ENCODE measurements at places on chromosomes 7 and 10. TPM values are rescaled to one million over a fixed set of nuclear protein-coding genes. Genes with fewer than 3 reads are reported as not detected.
A peak's percentile ranks its signal among the peaks of the same experiment; 100 is the strongest.

ADAM12 gene
- total RNA-seq = 5.2 TPM

GRCh38 chr7:122055073-122055472 lies 89.0 kb downstream of the AASS start:
- peaks cover 4% of the 10 kb centered on the region for H3K36me3 ChIP-seq
- no peak overlapping the region for H3K4me3 ChIP-seq
- no peaks in the 10 kb centered on the region for H3K27me3 ChIP-seq
- no peaks in the 10 kb centered on the region for H3K4me1 ChIP-seq
- no peak for DNase-seq

- H3K27ac ChIP-seq = no peak overlapping the region
- H3K4me3 ChIP-seq = no peak overlapping the region
These were observed 10.7 kb downstream of the TAS2R39 start for GRCh38 chr7:143193880-143194279.

DNA sequence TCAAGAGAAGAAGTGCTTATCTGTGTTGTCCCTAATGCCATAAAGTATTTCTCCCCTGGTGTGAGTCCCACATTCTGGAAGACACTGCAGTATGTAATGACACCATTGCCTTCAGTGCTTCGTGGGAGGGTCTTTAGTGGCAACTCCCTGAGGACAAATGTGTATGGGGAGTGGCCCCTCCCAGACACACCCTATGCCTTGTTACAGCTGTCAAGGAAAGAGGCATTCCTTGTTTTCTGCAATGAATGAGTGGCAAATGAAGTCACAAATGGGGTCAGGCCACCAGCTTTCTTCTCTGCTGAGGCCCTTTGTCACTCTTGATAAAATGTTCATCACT lies 183.2 kb downstream of the FGFR2 start:
- peaks cover 7% of the 10 kb centered on the region for H3K36me3 ChIP-seq
- peak overlapping the region; percentile 88 for H3K27ac ChIP-seq
- peaks cover 7% of the 10 kb centered on the region for H3K27me3 ChIP-seq
- DNase-seq = no peak

GRCh38 chr7:7672545-7673239 lies 32.1 kb downstream of the UMAD1 start:
- H3K27me3 ChIP-seq = no peaks in the 10 kb centered on the region
- no peak overlapping the region for H3K4me3 ChIP-seq
- no peak overlapping the region for H3K27ac ChIP-seq
- peaks cover 4% of the 10 kb centered on the region for H3K4me1 ChIP-seq
- DNase-seq = no peak

GRCh38 chr10:124744102-124745050 lies at the start of gene FAM53B:
Gene FAM53B, minus strand, starts transcription at chr10:124744378. Its CDS starts 37,665 bp downstream, at chr10:124706713.
- no peaks in the 10 kb centered on the region for H3K36me3 ChIP-seq
- H3K27ac ChIP-seq = peak within 1 kb of the TSS; percentile 93
- no peaks in the 10 kb centered on the region for H3K27me3 ChIP-seq

HMX3 gene
- total RNA-seq = not detected

DNA sequence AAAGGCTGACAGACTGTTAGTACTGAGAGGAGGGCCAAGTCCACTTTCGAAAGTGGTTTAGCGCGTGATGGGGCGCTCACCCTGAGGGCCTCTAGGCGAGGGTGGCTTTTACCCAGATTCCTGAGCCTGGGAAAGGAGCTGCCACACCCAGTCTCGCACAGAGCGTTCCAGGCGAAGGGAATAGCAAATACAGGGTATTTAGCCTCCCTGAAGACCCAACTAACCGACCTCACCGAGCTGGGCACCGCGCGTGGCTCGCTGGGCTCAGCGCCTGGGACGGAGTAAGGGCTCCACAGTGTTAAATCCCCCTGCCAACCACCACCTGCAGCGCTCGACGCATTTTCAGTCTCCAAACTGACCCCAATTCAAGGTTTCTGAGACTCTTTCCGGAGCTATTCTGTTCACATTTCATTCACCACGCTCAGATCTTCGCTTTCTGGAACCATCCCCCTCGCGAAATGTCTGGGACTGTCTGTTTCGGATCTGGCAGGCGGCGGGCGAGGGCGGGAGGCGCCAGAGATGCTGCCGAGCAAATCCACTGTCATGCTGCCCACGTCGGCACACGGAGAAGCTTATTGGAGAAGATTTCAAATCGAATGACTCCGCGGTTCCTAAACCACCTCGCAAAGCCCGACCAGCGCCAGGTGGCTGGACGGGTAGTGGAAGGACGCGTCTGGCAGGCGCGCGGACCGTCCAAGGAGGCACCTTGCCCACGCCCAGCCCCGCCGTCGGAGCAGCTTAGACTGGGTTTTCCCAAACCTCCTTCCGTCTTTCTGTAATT lies 1.4 kb upstream of the OSBPL3 start:
- no peak for DNase-seq
- peak overlapping the region; percentile 97 for H3K27ac ChIP-seq
- H3K27me3 ChIP-seq = peaks cover 68% of the 10 kb centered on the region
- no peaks in the 10 kb centered on the region for H3K36me3 ChIP-seq

GRCh38 chr7:120916538-120916937 lies 34.0 kb upstream of the ING3 start:
- no peak overlapping the region for H3K27ac ChIP-seq
- H3K4me3 ChIP-seq = no peak overlapping the region
- no peak for DNase-seq
- no peaks in the 10 kb centered on the region for H3K27me3 ChIP-seq
- no peaks in the 10 kb centered on the region for H3K4me1 ChIP-seq

DNA sequence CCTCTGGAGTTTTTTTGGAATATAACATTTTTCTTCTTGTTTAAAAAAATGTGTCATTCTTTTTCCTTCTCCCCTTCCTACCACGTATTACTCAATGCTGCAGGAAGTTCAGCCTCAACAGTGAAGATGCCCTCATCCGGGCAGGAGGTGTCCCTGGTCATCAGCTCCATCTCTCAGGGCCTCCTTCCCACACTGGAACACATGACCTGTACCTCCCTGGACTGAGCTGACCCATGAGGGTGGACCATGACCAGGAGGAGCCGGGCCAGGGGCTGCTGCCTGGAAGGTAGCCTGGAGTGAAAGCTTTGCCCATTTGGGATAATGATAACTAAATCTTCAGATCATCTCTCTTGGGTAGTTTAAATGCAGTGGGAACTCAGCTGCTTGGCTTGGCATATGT lies 316.5 kb upstream of the ZMIZ1 start:
- H3K4me1 ChIP-seq = peaks cover 61% of the 10 kb centered on the region
- peak overlapping the region; percentile 4 for H3K27ac ChIP-seq
- H3K36me3 ChIP-seq = no peaks in the 10 kb centered on the region
- H3K27me3 ChIP-seq = no peaks in the 10 kb centered on the region
- no peak overlapping the region for H3K4me3 ChIP-seq

OLAH gene
- not detected for total RNA-seq

SORBS1 gene
- 31.4 TPM for total RNA-seq

PNLIPRP1 gene
- total RNA-seq = not detected

PHF14 gene
- total RNA-seq = 45.1 TPM

- H3K4me3 ChIP-seq = no peak overlapping the region
- H3K4me1 ChIP-seq = peaks cover 37% of the 10 kb centered on the region
- H3K36me3 ChIP-seq = peaks cover 7% of the 10 kb centered on the region
- DNase-seq = no peak
These were observed 116.2 kb downstream of the FAM107B start for GRCh38 chr10:14658331-14659127.

DNA sequence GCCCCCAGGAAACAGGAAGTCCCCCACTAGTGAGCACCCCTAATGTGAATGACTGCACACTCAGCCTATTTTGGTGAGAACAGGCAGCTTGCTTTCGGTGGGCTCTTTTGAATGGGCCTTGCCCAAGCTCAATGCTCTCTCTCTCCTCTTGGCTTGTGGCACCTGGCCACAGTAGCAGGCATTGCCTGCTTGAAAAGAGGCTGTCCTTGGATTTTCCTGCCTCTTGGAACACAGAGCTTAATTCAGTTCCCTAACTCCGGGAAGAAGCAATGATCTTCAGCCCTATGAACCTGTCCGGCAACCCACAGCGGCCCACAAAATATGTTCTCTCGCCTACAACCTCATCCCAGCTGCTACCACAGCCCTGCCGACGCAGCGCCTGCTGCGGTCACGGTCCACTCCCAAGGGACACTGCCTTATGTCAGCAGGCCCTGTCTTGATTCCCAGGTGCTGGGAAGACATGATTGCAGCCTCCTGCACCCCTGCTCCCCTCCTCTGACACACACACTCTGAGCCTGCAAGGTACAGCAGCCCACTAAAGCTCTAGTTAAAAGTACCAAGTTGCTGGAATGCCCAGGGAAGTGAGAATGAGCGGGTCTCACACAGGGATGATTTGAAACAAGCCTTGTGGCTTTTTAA lies 715.5 kb upstream of the GALNT17 start:
- DNase-seq = no peak
- H3K27me3 ChIP-seq = no peaks in the 10 kb centered on the region
- H3K4me3 ChIP-seq = no peak overlapping the region
- H3K27ac ChIP-seq = peak overlapping the region; percentile 29
- H3K4me1 ChIP-seq = peaks cover 29% of the 10 kb centered on the region

WDR86 gene
- total RNA-seq = 83.0 TPM

Data from type B pancreatic cell (in vitro differentiated cells).